Neural crest cell (in vitro differentiated cells): ENCODE measurements at places on chromosomes 16 and 17. TPM values are rescaled to one million over a fixed set of nuclear protein-coding genes. Genes with fewer than 3 reads are reported as not detected.

The KLHL10 gene
- not detected in 2 replicates for total RNA-seq

The PAM16 gene
- total RNA-seq = 36.2 and 43.3 TPM in 2 replicates

DNA sequence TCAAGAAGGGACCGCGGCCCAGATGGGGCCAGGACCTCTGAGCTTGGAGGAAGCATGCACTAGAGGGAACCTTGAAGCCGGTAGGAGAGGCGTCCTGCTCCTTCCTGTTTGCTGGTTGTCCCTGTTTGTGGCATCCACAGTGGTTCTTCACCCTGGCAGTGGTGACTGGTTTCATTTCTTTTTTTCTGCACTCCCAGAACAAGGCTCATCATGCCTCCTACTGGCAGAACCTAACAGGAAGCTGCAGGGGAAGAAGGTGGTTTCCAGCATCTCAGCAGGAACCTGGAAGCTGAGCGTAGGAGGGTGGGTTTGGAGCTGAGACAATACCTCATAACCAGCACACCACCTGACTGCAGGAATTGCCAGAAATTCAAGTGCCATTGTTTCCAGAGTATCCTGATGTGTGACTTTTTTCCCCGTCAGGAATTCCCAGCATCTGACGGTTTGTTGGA lies 5.8 kb downstream of the TMEM231 start:
- no peak for DNase-seq

The CHST6 gene
- total RNA-seq = 22.4 and 23.1 TPM in 2 replicates

The CACNA1G gene
- total RNA-seq = 1.1 TPM in 2 replicates

The TENT4B gene
- total RNA-seq = 12.5 and 12.9 TPM in 2 replicates

DNA sequence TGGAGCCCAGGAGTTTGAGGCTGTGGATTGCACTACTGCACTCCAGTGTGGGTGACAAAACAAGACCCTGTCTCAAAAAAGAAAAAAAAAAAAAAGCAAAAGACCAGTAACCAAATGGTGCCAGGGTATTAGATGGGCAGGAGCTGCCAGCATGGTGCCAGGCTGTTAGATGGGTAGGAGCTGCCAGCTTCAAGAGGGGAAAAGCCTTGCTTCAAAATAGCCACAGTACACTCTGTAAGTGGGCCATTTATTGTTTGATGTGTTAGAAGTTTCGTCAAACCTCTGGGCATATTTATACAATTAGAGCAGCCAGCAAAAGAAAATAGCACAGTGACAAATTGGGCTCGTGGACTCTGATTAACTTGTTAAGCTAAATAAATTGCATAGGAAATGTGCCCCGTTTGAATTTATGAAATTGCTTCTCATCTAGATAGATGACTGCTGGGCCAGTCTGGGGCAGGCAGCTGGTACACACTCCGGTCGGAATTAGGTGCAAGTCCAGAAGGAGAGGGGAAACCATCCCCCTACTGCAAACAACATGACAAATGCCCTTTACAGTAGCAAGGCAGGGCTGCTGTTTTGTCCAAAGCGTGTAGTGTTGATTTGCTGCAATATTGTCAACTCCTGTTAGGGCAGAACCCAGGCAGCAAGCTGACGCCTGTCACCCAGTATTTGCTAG lies 126.3 kb upstream of the IRX3 start:
- DNase-seq = no peak

DNA sequence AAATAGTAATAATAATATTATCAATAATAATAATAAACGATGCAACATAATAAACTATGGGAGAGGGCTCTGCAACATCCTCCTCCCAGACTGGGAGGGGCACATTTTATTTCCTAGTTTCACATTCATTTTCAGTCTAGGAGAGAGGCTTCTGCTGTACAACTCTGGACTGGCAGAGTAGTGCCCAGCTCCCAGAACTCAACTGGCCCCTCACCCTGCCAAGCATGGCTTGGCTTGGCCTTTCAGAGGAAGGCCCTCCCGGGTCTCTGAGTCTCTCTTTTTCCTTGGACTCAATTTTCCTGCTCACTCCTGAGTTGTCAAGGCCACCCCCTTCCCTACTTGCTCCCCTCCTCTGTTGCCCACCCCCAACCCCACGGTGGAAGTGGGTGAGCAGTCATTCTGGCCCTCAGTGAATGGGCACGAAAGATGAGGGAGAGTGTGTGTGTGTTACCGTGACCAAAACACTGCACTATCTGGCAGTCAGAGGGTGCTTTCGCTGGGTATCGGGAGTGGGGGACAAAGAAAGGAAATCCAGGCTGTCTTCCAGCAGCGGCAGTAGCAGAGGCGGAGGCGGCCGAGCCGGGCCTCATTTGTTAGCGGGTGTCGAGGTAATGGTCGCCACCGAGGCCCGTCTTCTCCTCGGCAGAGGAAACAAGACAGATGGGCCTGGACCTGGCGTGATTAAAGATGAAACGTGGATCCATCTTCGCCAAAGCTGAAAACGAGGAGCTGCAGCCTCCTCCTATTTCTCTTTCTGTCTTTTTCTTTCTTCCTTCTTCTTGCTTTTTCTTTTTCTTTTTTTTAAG lies 2.3 kb downstream of the HOXB4 start:
- no peak for DNase-seq

The ABCA10 gene
- total RNA-seq = 0.64 and 0.82 TPM in 2 replicates

The CCL11 gene
- not detected in 2 replicates for total RNA-seq

DNA sequence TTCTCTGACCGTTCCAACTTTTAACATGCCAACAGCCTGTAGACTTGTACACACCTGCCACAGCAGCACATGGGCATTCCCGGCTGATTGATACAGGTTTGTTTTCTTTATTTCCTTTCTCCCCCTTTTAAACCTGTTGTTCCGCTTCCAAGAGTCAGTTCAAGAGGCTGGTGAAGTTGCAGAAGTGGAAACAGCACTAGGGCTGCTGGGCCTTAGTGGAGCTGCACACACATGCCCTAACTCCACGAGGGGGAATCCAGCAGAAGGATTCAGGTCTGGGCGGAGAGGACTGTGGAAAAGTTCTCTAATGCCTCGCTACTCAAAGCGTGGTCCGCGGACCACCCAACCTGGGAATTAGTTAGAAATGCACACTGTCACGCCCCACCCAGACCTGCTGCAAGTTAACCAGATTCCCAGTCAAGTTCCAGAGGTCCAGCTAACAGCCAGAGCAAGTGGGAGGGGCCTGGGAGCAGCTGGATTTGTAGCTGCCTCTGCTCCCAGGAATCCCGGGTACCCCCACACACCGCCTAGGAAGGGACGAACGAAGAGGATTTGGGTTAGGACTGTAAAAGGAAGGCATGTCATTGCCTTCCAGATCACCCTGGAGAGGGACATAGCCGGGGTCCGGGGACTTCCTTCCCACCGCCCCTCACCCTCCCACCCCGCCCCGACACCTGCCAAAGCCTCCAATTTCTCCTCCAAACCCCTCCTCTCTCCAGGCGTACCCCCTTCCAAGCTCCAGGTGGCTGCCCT lies 542 bp downstream of the SLC39A11 start:
- no peak for DNase-seq
